ENCODE measurements at places on chromosomes 2 and 18.
A peak's percentile ranks its signal among the peaks of the same experiment; 100 is the strongest.

DNA sequence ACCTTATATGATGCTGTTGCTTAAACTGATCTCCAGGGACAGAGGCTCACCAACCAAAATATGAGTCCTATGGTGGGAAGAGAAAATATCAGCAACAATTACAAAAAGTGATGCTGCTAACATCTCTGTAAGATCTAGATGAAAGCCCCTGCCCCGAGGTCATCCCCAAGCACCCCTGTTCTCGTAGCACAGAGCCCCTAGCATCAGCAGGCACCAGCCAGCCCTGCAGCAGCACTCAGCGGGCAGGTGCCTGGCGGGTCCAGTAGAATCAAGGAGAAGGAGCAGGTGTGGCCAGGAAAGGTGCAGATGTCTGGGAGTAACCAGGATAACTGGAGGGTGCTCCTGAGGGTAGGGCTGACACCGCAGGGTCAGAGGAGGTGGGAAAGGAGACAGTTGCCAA, 474.2 kb upstream of the MYT1L start:
- DNase-seq = no peak

- DNase-seq = no peak
These were observed 67.2 kb upstream of the SP5 start for GRCh38 chr2:170647741-170648436.

GRCh38 chr2:8202132-8202531, 479.7 kb upstream of the ID2 start:
- DNase-seq = no peak

DNA sequence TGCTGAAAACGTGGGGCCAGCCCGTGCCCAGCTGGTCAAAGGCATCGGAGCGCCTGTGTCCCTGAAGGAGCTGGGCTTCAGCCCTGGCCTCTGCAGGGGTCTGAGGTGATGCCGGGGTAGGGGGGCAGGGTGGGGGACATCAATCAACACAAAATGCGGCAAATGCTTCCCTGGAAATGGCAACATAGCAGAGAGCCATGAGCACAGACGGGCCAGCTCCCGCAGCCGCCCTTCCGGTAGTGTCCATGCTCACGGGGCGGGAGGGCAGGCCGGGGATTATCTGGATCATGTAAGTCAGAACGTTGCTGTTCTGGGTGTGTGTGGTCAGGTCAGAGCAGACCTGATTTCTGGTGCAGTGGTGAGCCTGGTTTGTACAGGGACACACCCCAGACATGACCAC, 56.5 kb upstream of the TWIST2 start:
- no peak for DNase-seq

- DNase-seq = no peak
These were observed 12.8 kb upstream of the GCG start for GRCh38 chr2:162164802-162165201.

- DNase-seq = no peak
These were observed 15.6 kb downstream of the COLEC12 start for GRCh38 chr18:484749-485464.

DNA sequence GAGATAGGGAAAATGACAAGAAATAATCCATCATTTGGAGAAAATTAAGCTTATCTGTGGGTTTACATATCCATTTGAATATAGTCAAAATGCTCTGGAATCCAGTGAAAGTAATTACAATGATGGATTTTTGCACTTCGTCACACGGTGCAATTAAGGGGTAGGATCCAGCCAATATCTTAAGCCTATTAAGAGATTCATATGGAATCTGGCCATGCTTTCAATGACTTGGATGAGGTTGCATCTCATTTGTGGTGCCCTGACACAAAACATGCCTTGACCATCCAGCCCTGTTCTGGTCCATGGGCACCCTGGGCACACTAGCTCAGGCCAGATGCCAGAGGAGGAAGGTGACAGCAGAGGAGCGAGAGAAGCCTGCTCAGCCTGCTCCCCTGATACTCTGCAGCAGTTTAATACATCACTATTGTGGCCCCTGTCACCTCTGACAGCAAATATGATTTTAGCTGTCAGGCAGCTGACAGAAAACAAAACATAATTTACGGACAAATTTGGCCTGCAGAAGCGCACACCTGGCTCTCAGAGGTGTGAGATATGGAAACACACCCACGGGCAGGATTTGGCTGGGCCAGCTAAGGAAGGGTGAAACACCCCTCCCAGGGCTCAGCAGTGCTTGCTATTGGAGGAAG, 94.1 kb upstream of the ST8SIA3 start:
- no peak for DNase-seq

DNA sequence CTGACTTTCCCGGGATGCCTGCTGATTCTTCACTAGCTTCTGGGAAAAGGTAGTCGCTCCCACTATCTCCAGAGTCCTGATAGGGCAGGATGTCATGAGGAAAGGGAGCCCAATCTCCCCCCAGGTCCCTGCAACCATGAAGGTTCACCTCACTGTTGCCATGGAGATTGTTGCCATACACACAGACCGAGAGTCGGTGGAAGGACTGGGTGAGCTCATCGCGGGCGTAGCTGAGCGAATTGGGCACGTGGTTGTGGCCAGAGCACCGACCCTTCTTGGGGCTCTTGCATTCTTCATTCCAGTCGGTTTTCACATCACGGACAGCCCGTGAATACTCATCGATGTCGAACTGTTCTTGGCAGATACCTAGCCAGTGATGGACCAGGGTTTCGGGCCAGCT, 97.4 kb downstream of the MEP1B start:
- no peak for DNase-seq

DNA sequence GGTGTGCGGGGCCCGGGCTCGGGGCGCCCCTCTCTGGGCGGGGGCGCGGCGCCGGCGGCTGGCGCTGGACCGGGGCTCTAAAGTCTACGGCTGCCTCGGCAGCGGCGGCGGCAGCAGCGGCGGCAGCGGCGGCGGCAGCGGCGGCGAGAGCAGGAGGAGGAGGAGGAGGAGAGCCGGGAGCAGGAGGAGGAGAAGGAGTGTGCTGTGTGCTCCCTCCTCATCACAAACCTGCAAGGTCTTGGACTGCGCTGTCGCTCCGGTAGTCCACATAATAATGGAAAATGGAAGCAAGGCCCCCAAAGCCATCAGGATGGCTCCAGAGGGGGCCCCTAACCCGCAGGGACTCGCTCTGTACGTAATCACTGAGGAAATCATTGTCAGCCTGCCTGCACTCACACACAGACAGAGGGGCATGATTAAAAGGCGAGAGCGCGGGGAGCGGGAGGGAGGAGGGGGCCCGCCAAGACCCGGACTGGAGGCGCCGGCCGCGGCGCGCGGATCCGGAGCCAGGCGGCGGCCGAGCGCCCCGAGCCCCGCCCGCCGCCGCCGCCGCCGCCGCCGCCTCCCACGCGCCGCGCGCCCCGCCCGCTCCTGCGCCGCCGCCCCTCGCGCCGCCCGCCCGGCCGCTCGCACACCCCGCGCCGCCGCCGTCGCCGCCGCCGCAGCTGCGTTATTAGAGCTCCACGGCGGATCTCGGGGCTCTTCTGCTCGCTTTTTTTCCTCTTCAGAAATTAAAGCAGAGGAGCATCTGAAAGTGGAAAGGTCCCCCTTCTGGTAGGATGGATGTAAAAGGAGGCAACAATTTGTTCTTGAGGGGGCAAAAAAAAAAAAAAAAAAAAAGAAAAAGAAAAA, at the start of gene ZNF521:
Gene ZNF521 (minus strand): TSS at position 390 of the 852 bp plus-strand sequence. CDS start 1,220 bp downstream, outside the sequence.
- DNase-seq = no peak

DNA sequence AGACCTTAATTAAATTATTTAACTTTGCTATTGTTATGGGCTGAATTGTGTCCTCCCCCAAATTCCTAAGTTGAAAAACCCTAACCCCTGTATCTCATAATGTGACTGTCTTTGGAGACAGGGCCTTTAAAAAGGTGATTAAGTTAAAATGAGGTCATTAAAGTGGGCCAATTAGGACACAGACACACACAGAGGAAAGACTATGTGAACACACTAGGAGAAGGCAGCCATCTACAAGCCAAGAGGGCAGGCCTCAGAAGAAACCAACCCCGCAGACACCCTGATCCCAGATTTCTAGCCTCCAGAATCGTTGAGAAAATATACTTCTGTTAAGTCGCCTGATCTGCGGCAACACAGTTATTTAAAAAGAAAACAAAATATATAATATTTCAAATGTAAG, 6.4 kb downstream of the STK17B start:
- no peak for DNase-seq

DNA sequence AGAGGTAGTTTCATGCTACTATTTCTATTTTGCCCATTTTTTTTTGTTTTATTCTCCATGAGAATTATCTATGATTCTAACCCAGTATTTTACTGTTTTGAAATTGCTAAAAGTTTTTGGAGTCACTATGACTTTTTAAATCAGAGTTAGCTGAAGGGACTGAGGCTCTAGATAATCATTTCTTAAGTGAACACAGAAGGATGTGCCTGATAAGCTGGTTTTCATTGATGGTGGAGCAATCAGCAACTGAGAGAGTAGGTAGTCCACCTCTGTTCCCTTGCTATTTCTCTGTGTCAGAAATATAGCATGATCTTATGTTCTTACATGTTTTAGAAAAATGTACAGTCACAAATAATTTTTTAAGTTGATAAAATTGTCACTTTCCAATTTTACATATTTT, 59.4 kb downstream of the CCDC138 start:
- DNase-seq = no peak

- no peak for DNase-seq
These were observed 22.7 kb downstream of the RAB31 start for GRCh38 chr18:9730786-9731185.

GRCh38 chr2:105143467-105144151, 97.9 kb upstream of the GPR45 start:
- no peak for DNase-seq

DNA sequence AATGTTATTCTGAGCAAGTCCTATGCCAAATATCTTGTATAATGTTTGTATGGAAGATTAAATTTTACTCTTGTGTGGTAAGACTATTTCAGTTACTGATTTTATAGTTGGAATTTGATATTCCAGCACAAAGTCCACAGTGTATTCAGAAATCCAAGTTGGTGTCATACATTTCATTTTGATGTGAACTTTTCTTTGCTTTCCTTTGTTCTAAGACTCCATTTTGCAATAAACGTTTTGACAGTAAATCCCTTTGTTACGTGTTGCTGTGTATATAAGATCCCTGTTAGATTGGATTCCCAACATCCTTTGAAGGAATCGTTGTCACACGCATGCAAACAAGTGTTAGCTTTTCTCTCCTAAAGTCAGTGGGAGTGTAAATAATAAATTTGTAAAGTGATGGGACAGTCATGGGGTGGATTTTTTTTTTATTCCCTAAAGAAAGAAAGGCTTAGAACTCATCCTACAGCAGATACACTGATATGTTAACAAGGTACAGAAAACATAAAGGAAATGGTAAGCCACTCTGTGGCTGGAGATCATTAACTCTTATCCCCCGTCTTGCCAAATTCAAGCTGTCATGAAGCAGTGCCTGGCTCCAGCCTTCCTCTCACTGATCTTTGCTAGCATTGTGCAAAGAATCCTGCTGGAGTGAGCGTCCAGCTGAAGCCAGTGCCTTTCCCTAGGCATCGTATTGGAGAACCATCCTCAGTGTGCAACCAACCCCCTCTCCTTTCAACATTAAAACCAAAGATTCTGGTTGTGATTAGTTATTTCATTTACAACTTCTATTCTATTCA, 127.6 kb upstream of the CDCA7 start:
- no peak for DNase-seq

DNA sequence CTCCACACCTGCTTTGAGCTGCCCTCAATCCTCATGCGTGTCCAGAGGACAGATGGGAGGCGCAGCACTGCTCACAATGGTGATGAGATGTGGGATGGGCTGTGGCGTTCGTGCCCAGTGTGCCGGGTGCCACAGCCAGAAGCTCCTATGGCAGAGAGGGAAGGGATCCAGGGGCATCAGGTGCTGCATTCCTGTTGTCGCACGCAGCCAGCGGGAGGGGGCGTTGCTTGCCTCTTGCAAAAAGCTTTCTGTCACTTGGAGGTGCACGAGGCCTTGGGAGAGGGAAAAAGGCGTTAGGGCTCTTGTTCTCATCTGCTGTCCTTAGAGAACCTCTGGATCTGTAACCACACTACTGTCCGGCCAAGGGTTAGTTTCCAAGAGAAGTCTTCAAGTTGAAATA, 29.2 kb upstream of the ALLC start:
- DNase-seq = peak; percentile 52

DNA sequence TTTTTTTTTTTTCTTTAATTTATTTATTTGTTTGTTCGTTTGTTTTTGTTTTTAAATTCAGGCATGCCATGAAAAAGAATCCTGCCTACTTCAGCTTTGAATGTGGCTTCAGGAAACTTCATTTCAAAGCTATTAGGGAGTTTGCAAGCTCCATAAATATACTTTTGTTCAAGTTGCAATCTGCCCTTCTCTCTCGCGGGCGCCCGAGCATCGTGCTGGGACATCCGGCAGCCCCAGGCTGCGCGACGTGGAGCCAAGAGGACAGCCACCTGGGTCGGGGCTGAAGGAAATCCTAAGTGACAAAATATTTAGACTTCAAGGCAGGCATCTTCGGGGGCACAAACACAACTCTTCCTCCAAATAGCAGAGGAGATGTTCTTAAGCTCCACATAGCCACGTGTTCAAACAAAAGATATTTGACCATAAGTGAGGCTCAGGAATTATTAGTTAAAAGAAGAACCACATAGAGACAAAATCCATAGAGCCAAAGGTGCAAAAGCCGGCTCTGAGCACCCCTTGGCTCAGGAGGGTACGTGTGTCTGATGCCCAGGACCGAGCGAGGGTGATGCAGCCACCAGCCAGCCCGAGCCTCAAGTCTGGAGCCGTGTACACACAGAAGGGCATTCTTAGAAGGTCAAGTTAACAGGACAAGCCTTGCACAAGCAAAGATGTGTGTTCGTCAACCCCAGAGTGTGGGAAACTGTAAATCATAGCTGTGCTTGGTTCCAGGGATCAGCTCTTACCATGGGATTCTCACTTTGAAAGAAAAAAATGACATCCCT, 256.5 kb upstream of the SALL3 start:
- DNase-seq = no peak
